ENCODE measurements at places on chromosomes 5 and 9.

- DNase-seq: no peak
These were observed 131.4 kb upstream of the TRIM32 start for GRCh38 chr9:116555556-116556155.

GRCh38 chr5:160274483-160274931, 37.9 kb downstream of the CCNJL start:
- DNase-seq: no peak

DNA sequence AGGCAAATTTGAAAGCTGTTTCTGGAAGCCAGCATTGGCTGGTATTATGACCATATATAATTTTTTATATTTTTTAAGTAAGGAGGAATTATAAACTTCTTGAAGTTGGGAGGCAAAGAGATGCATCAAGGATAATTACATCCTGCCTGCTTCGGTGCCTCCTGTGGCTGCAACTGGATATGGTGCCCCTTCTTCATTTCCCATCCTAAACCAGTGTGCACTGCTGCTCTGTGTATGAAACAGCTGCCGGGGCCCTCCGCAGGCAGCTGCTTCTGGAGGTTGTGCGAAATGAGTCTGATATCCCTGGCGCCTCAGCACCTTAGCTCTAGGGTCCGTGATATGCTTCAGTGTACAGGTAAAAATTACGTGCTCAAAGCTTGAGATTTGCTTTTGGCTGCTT, 304.2 kb downstream of the ENC1 start:
- no peak for DNase-seq

GRCh38 chr9:35051069-35051967, 21.1 kb downstream of the VCP start:
- DNase-seq: peak; percentile 48

DNA sequence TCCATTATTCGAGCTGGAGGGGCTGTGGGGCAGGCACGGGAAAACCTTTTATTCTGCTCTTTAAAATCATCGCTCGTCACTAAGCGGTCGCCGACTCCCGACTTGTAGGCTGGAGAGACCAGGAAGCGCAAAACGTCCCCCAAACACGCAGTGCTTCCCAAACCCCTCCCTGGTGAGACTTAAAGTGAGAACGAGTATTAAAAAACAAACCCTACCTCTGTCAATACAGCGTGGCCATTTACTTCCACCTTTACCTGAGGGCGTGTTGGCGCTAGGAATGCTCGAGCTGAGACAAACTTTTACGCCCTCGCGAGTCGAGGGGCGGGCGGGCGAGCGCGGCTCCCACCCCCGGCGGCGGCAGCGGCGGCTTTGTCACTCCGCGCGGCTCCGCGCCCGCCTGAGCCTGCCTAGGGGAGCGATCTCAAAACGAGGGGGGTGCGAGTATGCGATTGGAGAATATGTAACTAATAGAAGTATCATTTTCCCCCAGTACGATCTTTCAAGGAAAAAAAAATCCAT, at the start of gene NR2F1-AS1:
NR2F1-AS1 (minus strand) TSS at position 293 of the 519 bp plus-strand sequence.
- DNase-seq: no peak

GRCh38 chr5:90949469-90950358, 391.1 kb downstream of the ADGRV1 start:
- DNase-seq: no peak

DNA sequence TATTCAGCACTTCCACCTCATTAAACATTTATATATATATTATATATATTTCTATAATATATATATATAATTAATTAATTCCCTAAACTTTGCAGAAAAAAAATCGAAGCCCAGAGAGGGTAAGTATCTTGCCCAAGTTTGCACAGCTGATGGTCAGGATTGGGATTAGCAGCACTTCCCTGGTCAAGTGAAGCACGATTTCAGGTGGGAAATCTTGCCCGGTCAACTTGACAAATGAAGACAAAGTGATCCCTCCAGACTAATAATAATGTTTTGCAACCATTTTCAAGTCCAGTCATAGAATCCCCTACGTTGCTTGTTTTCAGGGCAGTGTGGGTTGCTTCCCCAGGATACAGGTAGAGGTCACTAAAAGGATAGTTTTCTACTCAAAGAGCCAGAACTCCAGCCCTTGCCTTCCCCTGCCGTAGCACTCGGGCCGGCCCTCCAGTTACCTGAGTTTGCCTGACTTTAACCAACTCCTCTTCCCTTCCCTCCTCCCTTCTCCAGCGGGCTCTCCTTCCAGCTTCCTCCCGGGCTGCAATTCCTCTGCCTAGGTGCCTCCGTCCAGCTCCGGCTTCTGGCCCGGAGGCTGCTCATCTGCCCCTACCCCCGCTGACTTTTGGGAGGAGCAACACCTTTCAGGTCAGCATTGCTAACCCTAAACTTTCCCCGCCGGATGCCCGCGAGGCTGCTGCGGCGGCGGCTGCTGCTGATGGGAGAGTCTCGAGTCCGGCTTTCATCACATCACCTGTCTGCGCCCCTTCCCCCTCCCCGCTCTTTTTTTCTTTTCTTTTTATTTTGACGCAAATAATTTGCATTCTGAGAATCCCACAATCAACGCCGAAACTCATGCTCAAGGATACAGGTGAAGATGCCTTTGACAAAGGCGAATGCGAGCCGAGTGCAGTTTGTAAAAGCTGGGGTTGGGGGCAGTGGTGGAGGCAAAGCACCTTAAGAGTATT, 930 bp downstream of the PRLR start:
- DNase-seq: no peak

DNA sequence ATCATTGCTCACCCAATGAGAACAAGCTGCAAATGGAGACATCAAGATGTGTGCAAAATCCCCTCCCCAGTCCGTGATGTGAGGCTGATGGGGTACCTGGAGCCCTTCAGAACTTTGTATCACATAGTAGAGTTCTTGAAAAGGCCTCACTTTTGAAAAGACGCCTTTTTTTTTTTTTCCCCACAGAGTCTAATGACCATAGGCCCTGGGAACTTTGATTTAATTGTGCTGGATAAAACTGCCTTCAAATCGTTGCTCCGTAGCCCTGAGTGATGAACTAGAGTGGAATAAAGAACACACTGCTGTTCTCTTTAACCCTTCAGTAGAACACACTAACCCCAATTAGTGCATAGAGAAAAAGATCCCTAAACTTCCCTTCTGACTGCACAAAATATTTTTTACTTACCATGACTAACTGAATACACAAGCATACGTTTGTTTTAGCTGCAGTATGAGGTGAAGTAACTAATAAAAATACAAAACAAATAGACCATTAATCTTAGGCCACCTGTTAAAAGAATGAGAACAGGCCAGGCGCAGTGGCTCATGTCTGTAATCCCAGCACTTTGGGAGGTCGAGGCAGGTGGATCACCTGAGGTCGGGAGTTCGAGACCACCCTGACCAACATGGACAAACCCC, 15.1 kb downstream of the PSAT1 start:
- DNase-seq: no peak

DNA sequence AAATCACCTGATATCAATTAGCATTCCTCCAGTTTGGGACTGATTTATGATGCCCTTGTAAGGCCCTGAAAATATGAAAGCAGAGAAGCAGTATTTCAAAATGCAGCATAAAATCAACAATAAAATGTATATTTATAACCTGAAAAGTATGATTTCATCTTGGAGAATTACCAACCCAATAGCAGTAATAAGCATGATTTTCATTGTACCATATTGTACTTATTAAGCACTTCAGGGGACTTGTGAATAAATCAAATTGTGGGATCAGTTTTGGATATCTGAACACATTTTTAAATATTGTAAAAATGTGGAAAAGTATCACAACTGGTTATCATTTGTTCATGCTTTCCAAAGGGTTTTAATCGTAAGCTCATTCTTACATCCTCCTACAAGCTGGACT, 250.8 kb downstream of the DMRT2 start:
- no peak for DNase-seq

DNA sequence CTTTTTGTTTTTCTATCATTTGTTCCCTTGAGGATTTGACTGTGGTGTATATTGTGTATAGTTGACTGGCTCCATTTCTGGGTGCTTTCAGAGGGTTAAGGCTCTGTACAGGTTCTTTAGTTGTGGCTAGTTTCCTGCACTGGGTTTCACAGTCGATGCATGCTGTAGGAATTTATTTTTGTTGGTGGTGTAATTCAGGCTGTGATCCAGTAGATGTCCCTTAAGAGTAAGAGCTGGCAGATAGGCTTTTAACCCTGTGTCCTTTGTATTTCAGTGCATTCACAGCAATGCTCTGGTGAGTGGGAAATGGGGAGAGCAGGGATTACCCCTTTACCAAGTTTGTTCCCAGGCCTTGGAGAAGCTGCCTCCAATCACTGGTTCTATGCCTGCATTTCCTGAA, 112.9 kb downstream of the SPATA31D1 start:
- no peak for DNase-seq

DNA sequence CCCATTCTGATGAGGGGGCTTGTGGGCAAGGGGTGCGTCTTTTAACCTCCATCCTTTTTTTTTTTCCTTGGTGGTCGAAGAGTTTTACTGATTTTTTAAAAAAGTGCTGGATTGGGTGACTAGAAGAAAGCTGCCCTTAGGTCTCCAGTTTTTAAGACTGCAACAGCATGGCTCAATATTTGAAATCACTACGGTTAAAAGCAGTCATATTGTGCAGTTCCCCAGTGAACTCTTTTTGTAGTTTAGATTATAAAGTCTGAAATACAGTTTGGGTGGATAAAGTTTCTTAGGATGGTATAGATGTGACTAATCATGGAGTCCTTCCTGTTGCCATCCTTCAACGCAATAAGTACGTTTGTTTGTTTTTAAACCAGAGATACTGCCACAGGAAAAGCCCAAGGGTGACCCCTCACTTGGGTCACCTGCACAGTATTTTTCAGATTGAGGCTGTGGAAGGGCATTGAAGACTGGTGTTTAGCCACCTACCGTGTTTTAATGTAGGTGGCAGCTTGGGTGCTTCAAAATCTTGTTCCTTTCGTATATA, 520 bp upstream of the DHFR start:
- no peak for DNase-seq

DNA sequence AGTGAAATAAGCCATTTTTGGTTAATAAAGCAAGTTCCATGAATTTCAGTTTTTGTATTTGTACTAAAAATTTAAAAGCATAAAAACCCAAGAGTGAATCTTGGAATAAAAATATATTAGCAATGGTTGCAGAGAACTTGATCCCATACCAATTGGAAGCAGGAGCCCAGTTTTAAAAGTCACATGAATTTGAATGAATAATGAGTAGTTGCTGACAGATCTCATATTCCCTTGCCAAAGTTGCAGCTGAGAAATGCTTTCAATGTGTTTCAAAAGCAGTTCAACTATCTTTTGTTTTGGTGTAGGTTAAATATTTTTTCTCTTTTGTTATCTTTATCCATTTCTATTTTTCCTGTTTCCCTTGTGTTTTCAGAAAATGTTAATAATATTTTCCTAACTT, 818.6 kb downstream of the CDH18 start:
- no peak for DNase-seq

DNA sequence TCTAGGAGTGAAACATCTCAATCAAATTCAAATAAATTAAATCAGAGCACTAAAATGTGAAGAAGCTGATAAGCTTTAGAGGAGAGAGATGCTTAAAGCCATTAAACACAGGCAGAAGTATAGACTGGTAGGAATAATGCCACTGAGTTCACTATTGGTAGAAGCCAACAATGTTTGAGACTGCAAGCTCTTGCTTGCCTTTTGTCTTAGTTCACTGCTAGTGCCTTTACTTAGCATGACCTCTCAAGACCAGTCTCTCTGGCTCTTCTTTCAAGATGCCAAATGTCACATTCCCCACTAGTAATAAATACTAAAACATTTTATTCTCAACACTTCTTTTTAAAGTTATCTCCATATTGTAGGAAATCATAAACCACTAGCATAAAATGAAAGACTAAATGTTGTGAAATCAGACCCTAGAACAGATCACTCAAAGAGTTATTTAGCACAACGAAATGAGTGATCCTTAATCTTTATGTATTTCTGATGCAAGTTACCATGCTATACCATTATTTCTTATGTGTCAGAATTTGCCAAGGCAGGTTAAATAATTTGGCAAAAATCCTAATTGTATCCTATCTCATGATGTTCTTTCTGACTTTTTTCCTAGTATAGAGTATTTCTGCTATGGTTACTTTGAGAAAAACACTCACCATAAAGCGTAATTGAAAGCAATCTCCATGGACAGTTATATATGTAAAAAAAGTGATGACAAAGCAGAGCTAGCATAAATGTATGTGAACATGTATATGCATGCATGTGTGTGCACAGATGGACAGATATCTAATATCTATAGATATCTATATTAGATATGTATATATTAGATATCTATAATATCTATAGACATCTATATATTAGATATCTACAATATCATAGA, 57.5 kb downstream of the PJA2 start:
- DNase-seq: no peak

GRCh38 chr9:20683351-20684034, 566 bp upstream of the FOCAD start:
- peak; percentile 81 for DNase-seq

GRCh38 chr5:73204332-73204731, 31.3 kb downstream of the TMEM174 start:
- no peak for DNase-seq

GRCh38 chr5:60161340-60161934, 267.9 kb upstream of the PDE4D start:
- DNase-seq: peak; percentile 35

DNA sequence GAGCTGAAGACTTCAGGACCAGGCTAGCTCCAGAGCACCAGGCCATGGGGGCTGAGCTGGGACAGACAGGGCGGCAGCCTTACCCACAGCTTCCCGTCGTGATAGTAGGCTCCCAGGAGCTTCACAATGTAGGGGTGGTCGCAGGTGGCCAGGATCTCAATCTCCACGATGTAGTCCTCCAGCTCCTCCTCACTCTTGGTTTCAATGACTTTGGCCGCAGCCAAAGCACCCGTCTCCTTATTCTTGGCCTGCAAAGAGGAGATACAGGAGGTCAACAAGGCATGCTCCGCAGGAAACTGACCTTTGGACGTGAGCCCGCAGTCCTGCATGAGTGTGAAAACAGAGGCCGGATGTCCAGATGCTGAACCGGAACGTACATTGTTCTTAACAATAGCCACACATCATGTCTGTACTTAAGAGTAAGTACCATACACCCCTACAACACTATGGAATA, 31.5 kb downstream of the STK10 start:
- no peak for DNase-seq

- DNase-seq: no peak
These were observed 185.8 kb upstream of the IRX4 start for GRCh38 chr5:2068531-2068930.

Data from HFFc6 (cell line).